ENCODE measurements at places on chromosomes 7 and 10.

DNA sequence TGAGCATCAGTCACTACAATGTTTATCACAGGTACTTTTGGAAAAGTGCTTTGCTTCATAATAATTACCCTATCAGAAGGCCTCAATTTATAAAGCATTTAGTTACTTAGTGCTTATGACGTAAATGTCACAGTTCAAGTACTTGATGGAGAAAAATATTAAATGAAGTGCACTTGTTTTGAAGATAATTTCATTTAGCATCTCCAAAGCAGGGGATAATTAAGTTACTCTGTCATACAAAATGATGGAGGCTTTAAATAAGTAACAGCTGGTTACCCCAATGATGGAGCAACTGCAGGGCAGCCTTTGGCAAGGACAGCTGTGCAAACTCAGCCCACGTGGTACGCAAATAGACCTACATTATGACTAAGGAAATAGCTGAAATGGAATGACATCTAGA lies 768.8 kb downstream of the GRM8 start:
- DNase-seq = no peak

- no peak for DNase-seq
Observed at GRCh38 chr7:133563251-133563650, 310.4 kb downstream of the EXOC4 start.

DNA sequence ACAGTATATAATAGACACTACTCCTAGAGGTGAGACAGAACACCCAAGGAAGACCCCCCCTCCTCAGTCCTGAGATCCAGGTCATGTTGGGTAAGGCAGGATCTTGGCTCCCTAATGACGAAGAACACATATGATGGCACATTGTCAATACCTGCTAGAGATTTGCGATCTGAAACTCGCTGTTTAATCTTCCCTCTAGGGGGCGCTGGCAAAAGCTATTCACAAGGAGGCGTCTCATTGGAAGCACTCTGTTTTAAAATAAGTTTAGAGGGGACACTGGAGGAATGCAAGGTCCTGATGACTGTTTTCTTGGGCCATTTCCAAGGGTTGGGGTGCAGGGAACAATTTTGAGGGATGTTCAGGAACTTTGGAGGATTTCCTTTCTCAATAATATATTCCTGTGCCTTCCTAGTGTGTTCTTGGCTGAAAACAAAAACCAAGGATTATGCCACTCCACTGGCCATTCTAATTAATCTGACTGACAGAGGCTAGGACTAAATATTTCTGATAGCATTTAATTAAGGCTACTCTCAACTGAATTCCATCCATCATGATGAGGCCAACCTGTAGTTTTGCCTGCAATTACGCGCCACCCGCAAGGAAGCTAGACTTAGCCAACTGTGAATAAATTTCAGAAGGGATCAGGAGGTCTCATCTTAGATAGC lies 1013.8 kb upstream of the MBL2 start:
- DNase-seq = no peak

- DNase-seq = no peak
Observed at GRCh38 chr10:130747356-130747755, 564.2 kb downstream of the TCERG1L start.

DNA sequence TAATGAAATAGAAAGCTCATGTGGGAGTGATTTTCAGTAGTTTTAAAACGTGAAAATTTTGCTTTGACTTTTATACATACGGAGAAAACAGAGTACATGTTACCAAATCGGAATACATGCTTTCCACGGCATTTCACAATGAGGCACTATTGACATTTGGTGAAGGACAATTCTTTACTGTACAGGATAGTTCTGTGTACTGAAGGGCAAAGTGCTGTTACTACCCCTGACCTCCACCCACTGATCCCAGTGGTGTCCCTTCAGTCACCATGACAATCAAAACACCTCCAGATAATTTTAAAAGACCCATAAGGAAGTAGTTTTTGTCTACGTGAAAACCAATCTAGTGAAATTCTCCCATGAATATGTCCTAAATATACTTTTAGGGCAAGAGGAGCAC lies 33.1 kb upstream of the ANK3 start:
- no peak for DNase-seq

DNA sequence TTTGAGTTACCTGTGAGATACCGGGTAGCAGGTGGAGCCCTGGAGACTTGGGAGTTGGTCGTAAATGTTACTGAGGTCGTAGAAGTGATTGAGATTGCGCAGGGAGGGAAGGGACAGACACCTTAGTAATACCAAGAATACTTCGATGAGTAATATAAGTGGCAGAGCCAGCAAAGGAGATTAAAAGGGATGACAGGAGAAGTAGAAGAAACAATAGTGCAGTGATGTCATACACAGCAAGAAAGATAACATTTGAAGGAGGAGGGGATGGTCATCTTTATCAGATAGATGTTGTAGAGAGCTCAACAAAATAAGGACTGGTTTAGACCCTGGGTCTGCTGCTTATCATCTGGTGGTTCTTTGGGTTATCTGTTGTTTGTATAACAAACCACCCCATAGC lies 5.0 kb downstream of the BCCIP start:
- DNase-seq = no peak

DNA sequence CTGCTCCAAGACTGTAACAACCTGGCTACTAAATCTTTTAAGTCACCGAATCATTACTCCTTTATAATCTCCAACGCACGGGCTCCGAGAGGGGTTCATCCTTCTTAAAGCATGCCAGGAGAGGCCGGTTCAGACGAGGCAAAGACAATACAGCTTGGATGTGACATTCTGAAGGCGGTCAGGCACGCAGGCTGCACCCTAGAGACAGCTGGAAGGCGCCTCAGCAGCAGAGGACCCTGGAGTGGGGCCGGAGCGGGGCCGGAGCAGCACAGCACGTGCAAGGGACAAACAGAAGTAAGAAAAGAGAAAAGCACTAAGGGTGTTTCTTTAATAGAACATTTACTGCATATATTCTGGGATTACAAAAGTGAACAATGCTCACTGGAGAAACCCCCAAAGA lies 97.8 kb upstream of the PPP2R2D start:
- no peak for DNase-seq

DNA sequence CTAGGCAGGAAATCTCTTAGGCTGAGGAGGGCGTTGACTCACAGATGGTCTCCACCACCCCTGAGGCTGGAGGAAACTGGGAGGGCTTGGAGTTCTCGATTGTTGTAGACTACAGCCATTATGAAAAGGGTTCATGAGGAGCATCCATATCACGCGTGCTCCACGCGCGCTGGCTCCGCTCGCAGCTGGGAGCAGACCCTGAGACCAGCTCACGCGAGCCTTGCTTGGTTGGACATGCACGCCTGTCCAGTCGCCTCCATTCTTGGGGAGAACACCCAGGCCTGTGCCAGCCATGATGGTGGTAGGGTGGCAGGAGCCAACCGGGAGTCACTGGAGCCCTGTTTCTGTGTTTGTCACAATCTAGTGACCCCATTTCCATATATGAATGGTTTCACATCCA lies 139.1 kb downstream of the TCERG1L start:
- no peak for DNase-seq

- no peak for DNase-seq
Observed at GRCh38 chr7:49714182-49714581, 59.3 kb upstream of the VWC2 start.

- no peak for DNase-seq
Observed at GRCh38 chr7:144725070-144725469, 110.8 kb downstream of the TPK1 start.

GRCh38 chr10:61286686-61287085 lies 166.5 kb downstream of the TMEM26 start:
- no peak for DNase-seq

- DNase-seq = no peak
Observed at GRCh38 chr7:34057956-34058355, 152.6 kb downstream of the BMPER start.

DNA sequence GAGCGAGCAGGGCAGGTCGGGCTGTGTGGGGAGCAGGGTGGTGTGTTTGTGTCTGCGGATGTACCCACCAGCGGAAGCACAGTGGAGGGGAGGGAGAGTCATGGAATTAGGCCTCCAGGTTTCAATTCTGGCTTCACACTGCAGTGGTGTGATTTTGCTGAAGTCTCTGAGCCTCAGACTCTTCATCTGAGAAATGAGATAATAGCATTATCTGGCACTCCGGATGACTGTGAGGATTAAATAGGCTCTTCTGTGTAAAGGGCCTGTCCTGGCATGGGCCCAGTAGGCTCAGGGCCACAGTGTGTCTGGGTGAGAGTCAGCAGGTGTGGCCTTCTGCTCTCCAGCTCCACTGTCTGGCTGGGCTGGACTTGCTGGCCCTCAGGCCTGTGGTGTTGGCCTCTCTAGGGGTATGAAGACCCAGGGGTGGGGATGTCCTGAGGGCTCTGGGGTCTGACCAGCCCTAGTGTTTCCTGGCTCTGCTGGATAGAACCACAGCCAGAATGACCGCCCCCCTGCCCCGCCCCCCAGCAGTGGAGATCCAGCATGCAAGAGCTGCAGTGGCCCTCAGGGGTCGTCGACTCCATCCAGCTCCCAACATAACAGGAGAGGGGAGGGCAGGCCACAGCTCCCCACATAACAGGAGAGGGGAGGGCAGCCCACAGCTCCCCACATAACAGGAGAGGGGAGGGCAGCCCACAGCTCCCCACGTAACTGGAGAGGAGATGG lies 178.6 kb downstream of the RPS24 start:
- no peak for DNase-seq

DNA sequence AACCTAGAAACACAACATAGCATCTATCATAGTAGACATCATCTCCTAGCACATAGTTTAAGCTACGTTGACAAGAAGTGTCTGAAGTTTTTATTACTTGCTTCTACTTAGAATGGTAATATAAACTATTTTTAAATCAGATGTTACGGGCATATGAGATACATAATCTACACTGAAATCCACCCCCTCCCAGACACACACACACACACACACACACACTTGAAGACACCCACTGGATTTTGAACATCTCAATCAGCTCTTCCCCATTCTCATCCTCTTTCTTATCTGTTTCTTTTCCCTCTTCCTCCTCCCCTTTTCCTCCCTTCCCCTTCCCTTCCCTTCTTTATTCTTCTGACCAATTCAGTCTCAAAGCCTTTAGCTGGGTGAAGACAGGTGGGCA lies 175.9 kb downstream of the PAXIP1 start:
- no peak for DNase-seq

DNA sequence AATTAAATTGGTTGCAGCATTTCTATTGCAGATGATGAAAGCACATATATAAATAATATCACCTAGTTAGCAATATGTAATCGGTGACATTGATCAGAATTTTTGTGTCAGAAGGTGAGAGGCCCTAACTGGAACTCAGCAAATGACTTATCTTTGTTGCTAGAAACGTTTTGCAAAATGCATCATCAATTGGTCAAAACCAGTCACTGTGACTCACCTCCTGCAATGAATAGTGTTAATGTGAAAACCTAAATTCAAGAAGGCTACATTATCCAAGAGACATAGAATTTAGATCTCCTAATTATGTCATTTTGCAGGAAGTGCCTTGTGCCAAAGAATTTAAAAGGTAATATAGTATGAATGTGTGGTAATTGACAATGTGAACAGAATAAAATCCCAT lies 9.8 kb upstream of the PNLIPRP3 start:
- no peak for DNase-seq

GRCh38 chr10:33244354-33244967 lies 90.0 kb downstream of the NRP1 start:
- DNase-seq = no peak

- DNase-seq = no peak
Observed at GRCh38 chr10:14803827-14804226, 29.1 kb upstream of the FAM107B start.

DNA sequence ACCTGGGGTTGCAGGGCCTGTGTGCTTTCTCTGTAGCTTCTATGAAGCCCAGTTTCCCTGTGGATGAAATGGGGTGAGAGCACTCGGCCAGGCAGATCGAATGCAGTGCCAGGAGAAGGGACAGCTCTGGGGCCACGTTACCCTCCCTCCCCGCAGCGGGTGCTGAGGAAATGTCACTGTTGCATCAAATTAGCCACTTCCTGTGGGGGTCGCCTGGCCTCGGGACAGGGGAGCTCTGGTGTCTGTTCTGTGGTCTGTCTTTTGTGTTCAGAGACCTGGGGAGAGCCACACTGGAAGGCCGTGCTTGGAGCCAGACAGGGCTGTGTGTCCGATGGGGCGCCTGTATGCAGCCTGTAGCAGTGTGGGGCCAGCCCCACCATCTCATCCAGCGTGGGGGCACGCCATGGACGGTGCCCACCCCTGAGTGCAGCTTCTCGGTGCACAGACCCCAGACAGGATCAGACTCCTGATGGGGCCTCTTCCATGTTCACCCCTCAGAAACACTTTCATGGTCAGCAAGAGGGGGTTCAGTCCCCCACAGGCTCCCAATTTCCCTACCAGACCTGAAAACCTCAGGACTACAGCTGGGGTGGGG lies 13.6 kb downstream of the TTYH3 start:
- no peak for DNase-seq

- DNase-seq = no peak
Observed at GRCh38 chr7:46153583-46153950, 232.5 kb upstream of the IGFBP3 start.

DNA sequence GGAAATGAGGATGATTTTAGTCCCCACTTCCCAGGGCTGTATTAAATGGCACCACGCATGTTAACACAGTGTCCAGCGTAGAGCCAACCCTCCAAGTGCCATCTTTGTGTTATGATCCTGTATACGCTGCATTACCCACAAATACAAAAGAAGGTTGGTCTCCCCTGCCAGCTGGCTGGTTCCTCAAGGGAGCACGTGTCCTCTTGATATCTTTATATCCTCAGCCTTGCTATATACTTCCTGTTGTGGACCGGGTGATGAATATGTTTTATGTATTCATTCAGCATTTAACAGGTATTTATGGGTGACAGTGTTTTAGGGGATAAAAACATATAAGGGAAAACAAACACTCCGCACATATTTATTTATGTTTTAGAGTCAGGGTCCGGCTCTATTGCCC lies 23.2 kb upstream of the PRRT4 start:
- no peak for DNase-seq

- no peak for DNase-seq
Observed at GRCh38 chr7:124630395-124630794, 135.2 kb downstream of the GPR37 start.

DNA sequence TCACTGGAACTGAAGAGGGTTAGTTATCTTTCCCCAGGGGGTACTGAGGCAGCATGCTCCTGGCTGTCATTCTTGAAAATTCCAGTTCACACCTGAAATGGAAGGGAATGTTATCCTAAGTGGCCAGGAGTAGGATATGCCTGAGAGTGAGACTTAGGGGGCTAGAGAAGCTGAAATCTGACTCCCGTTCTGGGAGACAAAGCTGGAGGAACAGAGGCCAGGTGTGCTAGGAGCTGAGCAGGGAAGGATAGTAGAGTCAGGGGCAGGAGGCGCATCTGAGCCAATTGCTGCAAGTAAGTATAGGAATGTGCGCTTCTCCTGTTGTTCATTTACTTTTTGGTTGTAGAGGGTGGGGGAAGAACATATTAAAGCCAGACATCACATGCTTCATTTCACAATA lies 58.1 kb upstream of the KIAA1217 start:
- DNase-seq = no peak

GRCh38 chr10:18273039-18273438 lies 132.8 kb downstream of the CACNB2 start:
- no peak for DNase-seq

DNA sequence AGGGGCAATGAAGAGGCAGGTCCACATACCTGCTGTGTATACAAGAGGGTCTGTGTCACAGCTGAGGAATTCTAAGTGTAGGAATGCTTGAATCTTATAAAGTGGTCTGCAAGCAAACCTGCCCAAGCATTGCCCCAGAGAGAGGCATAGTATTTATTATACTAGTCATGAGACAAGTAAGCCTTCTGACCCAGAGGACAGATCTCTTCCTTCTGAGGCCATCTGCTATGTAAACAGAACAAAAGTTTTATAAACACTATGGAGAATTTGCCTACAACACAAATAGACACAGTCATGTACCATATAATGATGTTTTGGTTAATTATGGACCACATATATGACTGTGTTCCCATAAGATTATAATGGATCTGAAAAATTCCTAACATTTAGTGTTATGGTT lies 388.2 kb downstream of the NEBL start:
- no peak for DNase-seq

Measured in AG04449 (cell line).